ENCODE measurements at places on chromosomes 3 and 15.

DNA sequence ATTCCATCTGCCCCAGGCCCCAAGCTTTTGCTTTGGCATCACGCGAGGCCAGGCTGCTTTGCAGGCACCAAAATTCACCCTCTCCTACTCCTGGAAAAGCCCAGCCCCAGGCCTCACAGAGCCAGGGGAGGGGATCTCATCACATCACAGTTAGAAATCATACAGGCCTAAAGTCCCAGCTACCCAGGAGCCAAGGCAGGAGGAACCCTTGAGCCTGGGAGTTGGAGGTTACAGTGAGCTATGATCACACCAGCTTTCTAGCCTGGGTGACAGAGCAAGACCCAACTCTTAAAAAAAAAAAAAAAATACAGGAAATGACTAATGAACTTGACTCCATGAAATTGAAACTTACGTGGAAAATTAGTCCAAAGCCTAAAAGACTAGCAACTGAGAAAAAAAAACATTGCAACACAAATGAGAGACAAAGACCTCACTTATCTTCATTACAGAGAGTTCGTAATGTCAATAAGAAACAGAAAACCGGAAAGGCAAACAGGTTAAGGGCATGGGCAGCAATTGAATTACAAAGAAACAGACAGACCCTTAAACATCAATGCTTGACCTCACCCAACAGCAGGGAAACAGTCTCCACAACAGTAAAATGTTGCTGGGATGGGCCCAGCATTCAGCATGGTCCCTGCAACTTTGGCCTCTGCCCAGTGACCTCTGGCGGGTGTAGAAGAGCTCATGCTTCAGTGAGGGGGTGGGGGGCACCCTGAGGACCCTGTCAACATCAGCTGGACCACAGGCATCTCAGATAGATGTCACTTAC, 151.5 kb downstream of the LRRK1 start:
- DNase-seq = peak; percentile 28

GRCh38 chr15:21267226-21267625, 173.1 kb downstream of the POTEB3 start:
- no peak for DNase-seq

GRCh38 chr3:127165694-127166485, 27.0 kb upstream of the PRR23E start:
- DNase-seq = no peak

- no peak for DNase-seq
These were observed 1.4 kb upstream of the SEMA6D start for GRCh38 chr15:47715856-47716445.

DNA sequence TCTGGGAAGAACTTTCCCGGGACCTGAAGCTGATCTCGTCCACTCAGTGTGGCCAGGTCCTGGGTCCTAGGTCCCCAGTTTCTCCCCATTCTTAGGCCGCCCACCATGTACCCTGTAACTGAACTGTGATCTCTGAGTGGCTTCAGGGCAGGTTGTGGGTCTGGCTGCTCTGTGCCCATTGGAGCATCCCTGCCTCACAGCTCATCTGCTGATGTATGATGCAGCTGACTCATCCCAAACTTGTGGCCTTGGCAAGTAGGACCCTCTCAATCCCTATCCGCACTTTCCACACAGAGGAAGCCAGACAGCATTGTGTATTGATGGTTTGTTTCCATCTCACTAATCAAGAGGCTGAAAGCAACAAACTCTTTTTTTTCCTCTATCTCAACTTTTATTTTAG, 69.1 kb upstream of the XCR1 start:
- DNase-seq = no peak

All from NCI-H774 (cell line).